ENCODE measurements at places on chromosomes 2 and 18. TPM values are rescaled to one million over a fixed set of nuclear protein-coding genes. Genes with fewer than 3 reads are reported as not detected.

Gene COL3A1
- total RNA-seq = 602 TPM

Gene KCMF1
- 62.2 TPM for total RNA-seq

Gene SP5
- 0.13 TPM for total RNA-seq

Gene ANKRD62
- total RNA-seq = not detected

Gene RNU2-63P
- not detected for total RNA-seq

Gene EPHA4
- 17.4 TPM for total RNA-seq

Gene EGR4
- total RNA-seq = not detected

Gene ABCG5
- total RNA-seq = not detected

Gene BCL11A
- total RNA-seq = 0.13 TPM
